ENCODE measurements at places on chromosomes 4 and X.

GRCh38 chr4:64713256-64713840 is 304.1 kb upstream of the TECRL start:
- DNase-seq = no peak

- DNase-seq = no peak
Measured at GRCh38 chr4:148454835-148455234, 12.6 kb upstream of the NR3C2 start.

DNA sequence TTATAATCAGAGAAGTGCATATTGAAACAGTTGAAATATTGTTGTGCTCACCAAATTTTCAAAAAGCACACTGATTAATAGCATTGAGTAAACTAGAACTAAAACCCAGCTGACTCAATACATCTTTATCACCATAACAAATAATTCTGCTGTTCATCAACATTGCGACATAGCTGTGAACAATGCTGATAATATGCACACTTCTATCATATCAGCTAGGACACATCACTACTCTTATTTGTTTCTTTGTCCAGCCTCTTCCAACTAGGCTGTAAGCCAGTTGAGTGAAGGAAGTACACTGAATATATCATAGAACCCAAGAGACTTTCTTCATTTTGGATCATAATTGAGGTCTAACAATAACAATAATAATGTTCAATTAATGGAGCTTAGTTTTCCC is 349.7 kb downstream of the IQCM start:
- DNase-seq = no peak

DNA sequence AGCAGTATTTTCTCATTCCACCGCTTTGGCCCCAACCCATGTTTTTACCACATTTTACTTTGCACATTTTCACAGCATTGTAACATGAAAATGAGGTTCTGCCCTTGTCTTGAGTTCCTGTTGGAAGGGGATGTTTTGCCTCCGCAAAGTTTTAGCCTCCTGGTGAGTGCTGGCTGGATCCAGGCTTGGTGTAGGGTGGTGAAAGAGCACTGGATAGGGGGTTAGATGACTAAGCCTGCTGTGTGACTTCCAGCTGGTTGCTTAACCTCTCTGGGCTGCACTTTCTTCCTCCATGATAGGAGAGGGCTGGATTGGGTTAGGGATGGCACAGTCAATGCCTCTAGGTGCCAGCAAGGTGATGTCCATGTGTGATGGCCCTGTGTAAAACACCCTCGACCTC is 28.9 kb downstream of the CYTL1 start:
- no peak for DNase-seq

- DNase-seq = no peak
Measured at GRCh38 chr4:81609844-81610243, 138.1 kb upstream of the RASGEF1B start.
